Hypothalamus (tissue), 51 donors: ENCODE measurements at places on chromosomes 4 and X.

- DNase-seq, result no peak
Measured at GRCh38 chr4:170672381-170672965, 582.7 kb upstream of the AADAT start.

DNA sequence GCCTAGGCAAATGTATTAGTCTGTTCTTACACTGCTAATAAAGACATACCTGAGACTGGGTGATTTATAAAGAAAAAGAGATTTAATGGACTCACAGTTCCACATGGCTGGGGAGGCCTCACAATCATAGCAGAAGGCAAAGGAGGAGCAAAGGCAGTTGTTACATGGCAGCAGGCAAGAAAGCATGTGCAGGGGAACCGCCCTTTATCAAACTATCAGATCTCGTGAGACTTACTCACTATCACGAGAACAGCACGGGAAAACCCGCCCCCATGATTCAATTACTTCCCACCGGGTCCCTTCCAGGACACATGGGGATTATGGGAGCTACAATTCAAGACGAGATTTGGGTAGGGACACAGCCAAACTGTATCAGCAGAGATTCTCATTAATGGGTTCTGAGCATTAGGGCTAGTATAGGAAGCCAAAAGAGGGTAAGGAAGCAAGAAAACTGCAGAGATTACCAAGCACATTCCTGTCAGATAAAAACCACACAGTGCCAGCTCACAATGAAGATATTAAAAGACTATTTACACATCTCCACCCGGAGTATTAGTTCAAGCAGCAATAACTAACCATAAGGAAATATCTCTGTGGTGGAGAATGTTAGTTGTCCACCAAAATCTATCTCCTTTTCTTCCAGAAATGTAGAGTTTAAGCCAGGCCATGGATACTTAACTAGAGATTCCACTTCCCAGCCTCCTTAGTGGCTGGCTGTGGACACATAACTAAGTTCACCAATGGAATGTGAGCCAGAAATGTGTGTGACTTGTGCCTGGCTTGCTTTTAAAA, 61.2 kb upstream of the HOPX start:
- DNase-seq, result no peak

- DNase-seq, result peak; percentile 19
Measured at GRCh38 chrX:103845165-103845653, 13.2 kb upstream of the RAB9B start.

DNA sequence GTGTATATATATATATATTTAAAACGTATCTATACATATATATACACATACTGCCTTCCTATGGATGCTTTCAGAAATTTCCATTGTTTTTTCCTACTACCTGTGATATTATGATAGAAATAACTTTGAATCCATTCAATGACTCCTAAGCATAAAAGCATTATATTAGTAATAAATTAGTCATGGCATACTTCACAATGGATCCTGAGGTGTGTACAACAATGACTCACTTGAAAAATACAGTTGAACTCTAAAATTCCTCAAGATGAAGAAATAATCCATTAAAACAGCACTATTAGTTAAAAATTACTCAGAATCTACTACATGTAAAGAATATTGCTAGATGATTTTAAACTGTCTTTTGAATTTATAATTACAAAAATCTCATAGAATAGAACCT, 201.1 kb downstream of the STPG2 start:
- no peak for DNase-seq

GRCh38 chr4:57073559-57073958, 36.6 kb downstream of the IGFBP7 start:
- DNase-seq, result no peak

DNA sequence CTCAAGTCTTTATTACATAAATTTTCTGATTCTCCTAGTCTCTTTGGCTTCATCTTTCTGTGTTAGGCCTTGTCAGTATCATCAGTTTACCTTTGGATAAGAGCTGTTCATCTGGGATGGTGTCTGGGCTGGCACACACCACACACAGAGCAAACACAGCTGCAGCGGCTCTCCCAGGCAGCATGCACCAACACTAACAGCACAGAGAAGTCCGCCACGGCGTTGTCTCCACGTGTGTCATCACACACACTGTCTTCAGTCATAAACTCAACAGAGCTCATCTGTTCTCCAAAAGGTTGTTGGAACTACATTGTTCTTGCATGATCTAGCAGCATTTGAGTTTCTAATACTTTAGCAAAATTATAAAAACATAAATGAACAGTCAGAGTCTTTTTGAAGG, 851.9 kb upstream of the FRG1 start:
- no peak for DNase-seq

DNA sequence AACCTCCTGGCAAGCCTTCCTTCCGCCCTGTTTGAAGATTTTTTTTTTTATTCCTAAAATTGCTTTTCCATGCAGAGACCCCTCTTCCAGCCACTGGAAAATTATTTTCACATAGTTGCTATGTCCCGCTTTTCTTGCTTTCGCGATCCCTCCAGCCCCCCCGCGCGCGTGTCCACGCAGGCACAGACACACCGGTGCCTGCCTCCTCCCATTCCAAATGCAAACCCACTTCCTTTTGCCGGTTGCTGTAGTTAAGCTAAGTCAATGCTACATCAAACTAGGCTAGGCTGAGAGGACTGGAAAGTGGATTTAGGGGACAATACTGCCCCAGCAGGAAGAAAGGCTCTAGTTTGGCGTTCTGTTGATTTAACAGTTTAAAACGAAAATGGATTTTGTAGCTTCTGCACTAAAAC, 111.0 kb downstream of the DHX15 start:
- peak; percentile 12 for DNase-seq

DNA sequence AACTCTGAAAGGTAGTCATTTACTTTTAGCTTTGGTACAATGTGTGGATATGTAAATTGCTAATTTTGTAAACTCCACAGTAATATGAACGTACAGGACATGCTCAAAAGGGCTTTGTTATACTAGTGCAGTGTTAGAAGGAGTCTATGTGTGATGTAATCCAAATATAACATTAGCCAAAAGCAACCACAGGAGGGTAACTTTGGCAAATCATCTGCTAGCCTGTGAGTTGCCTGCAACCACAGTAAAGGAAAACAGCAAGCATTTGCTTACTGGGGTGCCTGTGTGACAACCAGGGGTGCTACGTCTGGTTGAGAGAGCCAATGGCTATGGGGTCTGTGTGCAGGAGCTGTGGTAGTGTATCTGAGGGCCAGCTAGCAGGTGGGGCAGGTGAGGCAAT, 245.8 kb downstream of the ADAMTS3 start:
- DNase-seq, result no peak

DNA sequence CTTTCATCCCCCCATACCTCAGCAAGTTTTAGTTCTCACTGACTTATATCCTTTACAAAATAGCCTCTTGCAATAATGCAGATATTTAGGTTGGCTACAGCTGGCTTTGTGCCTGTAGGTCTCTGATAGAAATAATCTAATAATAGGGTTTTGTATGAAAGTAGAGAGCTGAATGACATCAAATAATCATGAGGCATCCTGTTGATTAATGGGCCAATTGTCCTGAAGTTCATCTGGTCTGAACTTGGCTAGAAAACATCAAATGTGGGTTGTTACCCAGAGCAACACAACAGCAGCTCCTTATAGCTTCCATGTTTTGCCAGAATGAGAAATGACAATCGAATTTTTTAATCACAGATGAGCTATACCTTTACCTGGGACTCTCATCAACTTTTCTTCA, 19.2 kb upstream of the LHFPL1 start:
- DNase-seq, result no peak

DNA sequence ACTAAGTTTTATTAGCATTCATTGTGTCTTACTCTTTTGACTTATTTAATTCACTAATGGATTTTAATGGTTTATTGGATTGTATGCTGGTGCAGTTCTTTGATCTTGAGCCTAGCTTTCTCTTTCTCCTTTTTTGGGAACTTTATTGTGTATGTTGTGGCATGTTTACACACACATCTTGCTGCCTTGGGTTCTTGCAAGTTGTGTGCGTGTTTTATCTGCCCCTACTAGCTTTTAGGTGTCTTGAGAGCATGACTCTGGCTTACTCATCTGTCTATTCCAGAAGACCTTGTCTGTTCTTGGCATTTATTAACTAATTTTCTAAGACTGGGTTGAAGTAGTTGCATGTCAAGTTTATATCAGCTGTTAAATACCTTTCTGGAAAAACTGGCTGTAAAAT, 2.7 kb downstream of the TMEM165 start:
- DNase-seq, result no peak

- DNase-seq, result no peak
Measured at GRCh38 chr4:7703688-7704087, 236.0 kb downstream of the AFAP1 start.

- DNase-seq, result no peak
Measured at GRCh38 chr4:26916195-26916594, 55.6 kb downstream of the STIM2 start.

GRCh38 chrX:136380010-136380769, 79.4 kb downstream of the ADGRG4 start:
- no peak for DNase-seq

- no peak for DNase-seq
Measured at GRCh38 chrX:153351981-153352380, 18.0 kb downstream of the ZNF275 start.

DNA sequence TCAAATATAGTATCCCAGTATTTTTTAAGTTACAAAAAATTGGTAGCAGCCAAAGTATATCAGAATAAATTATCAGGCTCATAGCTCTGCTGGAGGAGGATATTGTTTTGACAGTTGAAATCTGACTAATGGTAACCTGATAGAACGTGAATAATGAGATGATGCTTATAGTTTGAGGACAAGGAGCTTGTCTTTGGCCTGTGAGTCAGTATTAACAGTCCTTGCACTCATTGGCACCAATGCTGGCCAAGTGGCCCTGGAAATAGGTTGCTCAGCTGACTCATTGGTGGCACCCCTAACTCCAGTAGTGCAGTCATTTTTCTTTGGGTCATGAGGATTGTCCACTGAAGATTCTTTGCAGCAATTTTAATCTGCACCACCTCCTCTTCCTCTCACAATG, 203.3 kb upstream of the JADE1 start:
- DNase-seq, result no peak

- DNase-seq, result peak; percentile 30
Measured at GRCh38 chrX:49163555-49164419, 1.2 kb downstream of the MAGIX start.

GRCh38 chr4:136992032-136992431, 540.3 kb downstream of the PCDH18 start:
- no peak for DNase-seq

DNA sequence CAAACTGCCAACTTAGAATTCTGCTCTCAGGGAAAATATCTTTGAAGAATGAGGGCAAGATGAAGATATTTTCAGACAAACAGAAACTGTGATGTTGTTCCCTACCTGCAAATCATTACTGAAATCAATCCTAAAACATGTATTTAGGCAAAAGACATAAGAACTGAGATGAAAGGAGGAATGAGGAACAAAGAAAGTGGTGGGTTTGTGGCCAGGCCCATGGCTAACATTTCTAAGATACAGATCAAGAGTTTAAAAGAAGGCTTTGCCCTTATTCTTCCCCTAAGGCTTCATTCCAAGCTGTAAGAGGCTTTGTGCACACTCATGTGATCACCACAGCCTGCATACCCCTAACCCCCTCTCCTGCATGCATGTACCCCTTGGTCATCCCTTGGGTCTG, 46.5 kb downstream of the ADGRG2 start:
- no peak for DNase-seq

GRCh38 chr4:133316909-133317308, 167.8 kb downstream of the PCDH10 start:
- no peak for DNase-seq

DNA sequence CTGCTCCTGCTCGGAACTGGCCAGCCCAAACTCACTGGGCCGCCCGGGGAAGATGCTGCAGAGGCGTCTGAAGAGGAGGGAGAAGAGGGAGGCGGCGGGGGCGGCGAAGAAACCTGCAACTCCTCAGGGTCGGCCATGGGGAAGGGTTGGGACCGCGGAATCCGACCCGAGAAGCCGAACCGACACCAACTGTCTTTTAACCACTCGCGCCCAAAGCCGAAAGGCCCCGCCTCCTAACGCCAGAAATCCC, at the start of gene C4orf46:
Gene C4orf46 (minus strand): TSS at position 223 of the 250 bp plus-strand sequence. CDS start 86 bp downstream, at position 137.
- DNase-seq, result no peak
